ENCODE measurements at places on chromosomes 1 and 21.
A peak's percentile ranks its signal among the peaks of the same experiment; 100 is the strongest.

- no peak for DNase-seq
Observed at GRCh38 chr1:48875552-48876329, 99.0 kb upstream of the BEND5 start.

- DNase-seq = no peak
Observed at GRCh38 chr1:41539999-41540398, 55.5 kb upstream of the EDN2 start.

GRCh38 chr1:246012341-246012740 is 494.7 kb downstream of the SMYD3 start:
- no peak for DNase-seq

GRCh38 chr1:109479311-109479710 is 4.4 kb upstream of the ATXN7L2 start:
- no peak for DNase-seq

DNA sequence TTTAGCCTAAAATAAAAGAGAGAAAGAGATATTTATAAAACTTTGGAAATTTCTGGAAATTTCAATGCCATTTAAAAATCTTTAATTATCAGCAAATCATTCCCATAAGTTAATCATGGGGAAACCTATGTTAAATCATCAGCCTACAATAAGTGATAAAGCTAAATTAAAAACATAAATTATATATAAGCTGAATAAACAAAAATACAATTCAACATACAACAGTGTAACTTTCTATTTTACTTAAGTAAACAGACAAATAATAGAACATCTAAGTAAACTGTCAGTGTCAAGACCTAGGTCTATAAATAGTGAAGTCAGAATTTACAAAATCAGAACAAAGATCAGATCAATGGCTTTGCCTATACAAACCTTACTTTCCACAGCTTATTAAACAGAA is 57.5 kb downstream of the EPRS1 start:
- no peak for DNase-seq

GRCh38 chr1:224432672-224433040 is 1.9 kb downstream of the WDR26 start:
- no peak for DNase-seq

GRCh38 chr1:180742663-180743062 is 110.8 kb downstream of the XPR1 start:
- DNase-seq = no peak

- DNase-seq = no peak
Observed at GRCh38 chr1:40637470-40638007, 27.9 kb downstream of the RIMS3 start.

GRCh38 chr1:23129846-23130245 is 38.8 kb downstream of the LUZP1 start:
- no peak for DNase-seq

- DNase-seq = no peak
Observed at GRCh38 chr1:169052727-169053126, 53.8 kb upstream of the ATP1B1 start.

GRCh38 chr1:55483523-55483922 is 268.4 kb upstream of the USP24 start:
- no peak for DNase-seq

DNA sequence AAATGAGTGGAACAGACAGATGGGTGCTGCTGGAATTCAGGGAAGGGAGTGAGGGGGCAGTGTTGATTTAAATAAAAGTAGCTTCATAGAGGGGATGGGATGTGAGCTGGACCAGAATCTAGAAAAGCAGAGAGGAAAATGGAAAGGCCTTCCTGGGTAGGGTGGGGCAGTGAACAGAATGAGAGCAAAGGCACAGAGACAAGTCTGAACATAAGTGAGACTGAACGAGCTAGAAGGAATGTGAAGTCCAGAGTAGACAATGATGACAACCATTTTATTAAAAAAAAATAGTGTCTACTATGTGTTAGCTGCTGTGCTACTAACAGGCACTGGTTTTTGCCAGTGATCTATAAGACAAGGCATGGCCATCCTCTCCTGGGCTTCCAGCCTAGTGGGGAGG is 36.0 kb downstream of the ELK4 start:
- no peak for DNase-seq

- no peak for DNase-seq
Observed at GRCh38 chr1:180765151-180765550, 133.3 kb downstream of the XPR1 start.

DNA sequence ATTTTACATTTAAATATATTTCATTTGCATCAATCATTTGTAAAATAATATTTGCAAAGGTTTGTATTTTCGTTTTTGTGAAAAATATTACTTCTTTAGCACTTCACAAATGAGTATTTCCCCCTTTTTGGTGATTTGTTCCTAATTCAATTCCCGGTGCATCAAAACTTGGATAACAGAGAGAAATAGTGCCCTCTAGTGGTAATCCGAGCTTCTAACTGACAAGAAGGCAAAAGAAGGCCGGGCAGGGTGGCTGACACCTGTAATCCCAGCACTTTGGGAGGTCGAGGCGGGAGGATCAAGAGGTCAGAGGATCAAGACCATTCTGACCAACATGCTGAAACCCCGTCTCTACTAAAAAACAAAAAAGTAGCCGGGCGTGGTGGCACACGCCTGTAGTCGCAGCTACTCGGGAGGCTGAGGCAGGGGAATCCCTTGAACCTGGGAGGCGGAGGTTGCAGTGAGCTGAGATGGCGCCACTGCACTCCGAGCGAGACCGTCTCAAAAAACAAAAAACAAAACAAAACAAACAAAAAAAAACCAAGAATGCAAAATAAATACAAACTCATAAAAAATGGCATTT is 137.7 kb downstream of the COL11A1 start:
- no peak for DNase-seq

GRCh38 chr21:15138490-15138889 is 73.7 kb upstream of the NRIP1 start:
- no peak for DNase-seq

DNA sequence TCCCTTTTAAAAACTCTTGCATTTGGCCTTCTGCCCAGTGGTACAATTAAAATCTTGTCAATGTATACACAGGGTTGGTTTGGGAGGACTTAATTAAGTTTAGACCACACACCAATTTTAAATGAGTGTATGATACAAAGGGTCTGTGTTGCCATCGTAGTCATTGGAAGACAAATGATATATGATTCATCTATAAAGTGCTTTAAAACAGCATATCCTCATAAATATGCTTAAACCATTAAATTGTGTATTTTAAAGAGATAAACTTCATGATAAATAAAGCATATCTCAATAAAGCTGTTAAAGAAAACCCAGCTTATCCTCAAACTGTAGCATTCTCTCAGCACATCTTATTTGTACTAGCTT is 69.5 kb downstream of the LUZP1 start:
- DNase-seq = no peak

DNA sequence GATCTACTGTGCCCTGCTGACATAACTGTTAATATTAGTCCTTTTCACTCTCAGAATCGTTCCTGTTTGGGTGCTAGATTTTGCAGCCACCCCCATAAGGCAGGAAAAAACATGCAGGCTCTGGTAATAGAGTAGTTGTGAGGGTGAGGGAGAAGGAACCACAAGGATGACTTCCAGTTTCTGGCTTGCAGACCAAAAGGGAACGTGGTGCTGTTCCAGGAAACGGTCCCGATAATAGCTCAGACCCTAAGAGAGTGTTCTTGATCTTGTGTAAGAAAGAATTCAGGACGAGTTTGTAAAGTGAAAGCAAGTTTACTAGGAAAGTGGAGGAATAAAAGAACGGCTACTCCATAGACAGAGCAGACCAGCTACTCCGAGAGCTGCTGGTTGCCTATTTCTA is 50.7 kb upstream of the RHOU start:
- DNase-seq = no peak

DNA sequence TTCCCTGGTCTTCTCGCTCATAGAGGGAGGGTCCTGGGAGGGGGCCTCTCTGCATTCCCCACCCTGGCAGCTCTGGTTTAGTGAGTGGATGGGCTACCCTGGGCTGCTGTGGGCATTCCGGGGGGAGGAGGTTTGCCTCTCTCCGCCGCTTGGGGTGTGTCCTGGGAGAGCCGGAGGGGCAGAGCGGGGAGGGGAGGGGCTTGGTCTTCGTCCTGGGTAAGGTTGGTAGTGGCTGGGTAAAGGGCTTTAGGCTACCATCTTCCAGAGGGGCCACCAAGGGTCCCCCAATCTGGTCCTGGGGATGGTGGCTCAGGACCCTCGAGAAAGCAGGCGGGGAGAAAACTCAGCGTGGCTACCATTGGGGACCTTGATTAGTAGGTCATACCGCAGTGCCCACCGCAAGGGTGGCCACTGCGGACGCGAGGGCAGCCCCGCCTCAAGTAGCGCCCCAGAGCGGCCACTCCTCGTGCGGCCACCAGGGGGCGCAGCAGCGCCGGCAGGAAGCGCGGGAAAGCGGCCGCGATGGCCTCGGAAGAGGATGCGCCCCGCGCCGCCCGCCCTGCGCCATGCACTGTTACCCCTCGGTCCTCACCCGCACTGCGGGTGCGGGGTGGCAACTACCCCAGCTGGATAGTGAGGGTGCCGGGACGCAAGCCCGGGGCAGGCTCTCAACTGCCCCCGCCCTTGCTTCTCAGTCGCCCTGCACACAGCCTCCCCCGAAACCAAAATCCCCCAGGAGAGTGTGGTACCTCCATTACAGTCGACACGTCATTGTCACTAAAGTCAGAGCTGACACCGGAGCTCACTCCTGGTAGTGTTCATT is 44.1 kb upstream of the SLC25A33 start:
- DNase-seq = peak; percentile 32

DNA sequence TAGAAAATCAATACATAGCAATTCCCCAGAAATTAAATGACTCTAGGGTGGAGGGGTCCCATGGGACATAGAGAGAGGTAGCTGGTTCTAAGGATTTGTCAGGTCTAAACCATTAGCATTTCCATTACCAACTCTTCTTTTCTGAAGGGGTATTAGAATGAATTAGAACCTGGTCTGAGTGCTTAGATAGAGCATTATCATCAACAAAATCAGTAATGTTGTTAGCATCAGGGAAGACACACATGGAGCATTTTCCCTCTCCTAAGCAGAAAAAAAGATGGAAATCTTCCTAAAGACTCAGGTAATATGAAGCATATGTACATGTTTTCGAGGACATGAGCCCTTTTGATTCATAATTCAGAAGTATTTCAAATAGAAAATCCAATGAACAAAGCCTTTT is 984.4 kb upstream of the NCAM2 start:
- no peak for DNase-seq

- DNase-seq = no peak
Observed at GRCh38 chr21:40335704-40336103, 468.5 kb downstream of the PCP4 start.

GRCh38 chr21:28639737-28640136 is 352.9 kb downstream of the LTN1 start:
- DNase-seq = no peak

GRCh38 chr1:161305867-161306519 is 3.8 kb downstream of the MPZ start:
- peak; percentile 74 for DNase-seq

GRCh38 chr1:6118415-6118814 is 61.7 kb downstream of the CHD5 start:
- no peak for DNase-seq

- no peak for DNase-seq
Observed at GRCh38 chr1:98086796-98087441, 166.1 kb upstream of the DPYD start.
